ENCODE measurements at places on chromosomes 1 and 21.
A peak's percentile ranks its signal among the peaks of the same experiment; 100 is the strongest.

DNA sequence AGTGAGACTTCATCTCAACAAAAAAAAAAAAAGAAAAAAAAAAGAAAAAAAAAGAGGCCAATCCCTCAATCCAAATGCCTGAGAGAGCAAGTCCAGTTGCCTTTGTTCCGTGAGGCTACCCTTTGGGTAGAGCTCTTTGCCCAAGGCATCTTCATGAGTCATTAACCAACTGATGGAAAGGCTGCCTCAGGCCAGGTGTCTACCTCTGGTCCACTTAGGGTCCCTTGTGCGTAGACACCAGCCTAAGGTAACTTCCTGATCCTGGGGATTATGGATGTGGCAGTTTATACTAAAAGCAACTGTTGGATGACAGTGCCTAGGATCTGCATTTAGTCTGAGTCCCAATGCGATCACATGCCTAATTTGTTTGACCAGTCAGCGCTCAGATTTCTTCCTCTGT is 20.7 kb upstream of the ZNF326 start:
- DNase-seq = no peak

DNA sequence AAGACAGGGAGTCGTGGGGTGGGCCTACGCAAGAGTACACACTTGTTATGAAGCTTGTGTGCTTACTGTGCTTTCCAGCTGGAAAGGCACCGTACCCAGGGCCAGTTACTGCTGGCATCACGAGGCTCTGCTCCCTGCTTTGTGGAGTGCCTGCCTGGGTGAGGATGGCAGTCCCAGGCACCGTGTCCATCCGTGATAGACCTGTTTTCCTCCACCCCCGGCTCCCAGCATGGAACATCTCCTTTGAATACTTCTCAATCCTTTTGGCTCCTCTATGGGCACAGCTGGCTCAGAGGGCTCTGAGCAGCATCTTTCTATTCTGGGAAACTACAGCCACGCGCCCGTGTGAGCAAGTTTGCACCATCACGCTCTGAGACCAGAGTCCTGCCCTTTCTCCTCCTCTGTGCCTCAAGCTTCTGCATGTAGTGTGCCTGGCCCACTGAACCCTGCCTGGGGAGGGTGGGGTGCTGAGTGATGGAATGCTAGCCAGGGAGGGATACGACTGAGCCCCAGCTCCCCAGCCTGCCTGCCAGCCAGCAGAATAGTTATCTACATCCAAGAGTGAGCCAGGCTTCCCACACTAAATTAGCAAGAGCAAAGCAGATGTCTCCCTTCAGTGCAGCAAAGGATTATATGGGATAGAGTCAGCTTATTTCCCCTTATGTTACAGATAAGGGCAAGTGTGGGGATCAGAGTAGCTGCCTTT is 7.1 kb upstream of the TNR start:
- DNase-seq = no peak

DNA sequence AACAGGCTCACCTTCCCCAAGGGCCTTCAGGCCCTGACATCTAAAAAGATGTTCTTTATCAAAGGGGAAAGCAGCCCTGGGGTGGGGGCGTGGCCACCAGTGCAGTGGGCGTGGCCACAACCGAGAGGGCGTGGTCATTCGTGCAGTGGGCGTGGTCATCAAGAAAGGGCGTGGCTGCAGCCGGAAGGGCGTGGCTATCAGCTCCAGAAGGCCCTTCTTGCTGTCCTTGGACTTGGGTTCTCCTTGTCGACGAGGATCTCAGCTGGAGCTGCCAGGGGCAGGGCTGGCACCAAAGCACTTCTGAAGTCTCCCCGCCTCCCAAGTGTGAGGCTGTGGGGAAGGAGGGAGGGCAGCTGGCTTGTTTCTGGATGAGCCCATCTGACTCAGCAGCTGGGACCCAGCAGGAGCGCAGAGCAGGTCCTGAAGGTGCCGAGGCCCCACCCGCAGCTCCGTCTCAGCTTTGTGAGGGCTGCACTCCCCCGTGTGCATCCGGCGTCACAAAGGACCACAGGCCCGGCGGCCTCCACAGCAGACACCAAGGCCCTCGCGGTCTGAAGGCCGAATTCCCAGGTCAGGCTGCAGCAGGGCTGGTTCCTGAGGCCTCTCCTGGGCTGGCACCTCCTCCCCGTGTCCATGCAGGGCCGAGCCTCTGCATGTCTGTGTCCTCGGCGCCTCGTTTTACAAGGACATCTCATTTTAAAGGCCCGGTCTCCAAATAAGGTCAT is 12.8 kb downstream of the PDE9A start:
- DNase-seq = no peak

DNA sequence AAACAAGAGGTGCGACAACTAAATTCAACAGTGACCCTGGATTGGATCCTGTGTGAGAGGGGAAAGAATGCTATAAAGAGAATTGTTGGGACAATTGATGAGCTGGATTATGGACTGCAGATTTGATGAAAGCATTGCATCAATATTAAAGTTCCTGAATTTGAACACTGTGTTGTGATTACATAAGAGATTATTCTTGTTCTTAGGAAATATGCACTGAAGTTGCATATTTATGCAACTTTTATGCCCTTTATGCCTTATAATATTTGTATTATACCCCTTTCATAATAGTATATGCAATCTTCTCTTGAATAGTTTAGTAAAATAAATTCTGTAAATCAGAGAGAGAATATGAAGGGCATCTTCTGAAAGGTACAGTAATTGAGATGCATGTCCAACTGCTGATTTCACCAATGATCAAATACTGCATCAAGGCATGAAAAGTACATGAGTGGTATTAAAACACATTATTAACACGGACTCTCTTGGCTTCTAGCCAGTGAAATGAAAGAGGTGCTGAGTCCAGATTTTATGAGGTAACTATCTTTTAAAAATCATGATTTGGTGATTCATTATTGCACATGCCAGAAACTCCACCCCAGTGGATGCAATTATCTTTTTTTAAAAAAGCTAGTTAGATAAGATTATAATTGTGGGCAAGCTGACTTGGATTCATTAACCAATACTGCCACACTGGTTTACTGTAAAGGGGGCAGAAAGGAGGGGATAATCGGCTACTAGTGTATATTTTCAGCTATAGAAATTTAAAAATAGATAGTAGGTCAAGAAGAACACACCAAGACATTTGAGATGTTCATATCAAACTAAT is 19.9 kb upstream of the LPAR3 start:
- no peak for DNase-seq

- DNase-seq = peak; percentile 13
Observed at GRCh38 chr1:78649628-78650027, at the start of gene IFI44. Gene IFI44 (plus strand): TSS chr1:78649831. CDS start chr1:78650196, 365 bp downstream.

DNA sequence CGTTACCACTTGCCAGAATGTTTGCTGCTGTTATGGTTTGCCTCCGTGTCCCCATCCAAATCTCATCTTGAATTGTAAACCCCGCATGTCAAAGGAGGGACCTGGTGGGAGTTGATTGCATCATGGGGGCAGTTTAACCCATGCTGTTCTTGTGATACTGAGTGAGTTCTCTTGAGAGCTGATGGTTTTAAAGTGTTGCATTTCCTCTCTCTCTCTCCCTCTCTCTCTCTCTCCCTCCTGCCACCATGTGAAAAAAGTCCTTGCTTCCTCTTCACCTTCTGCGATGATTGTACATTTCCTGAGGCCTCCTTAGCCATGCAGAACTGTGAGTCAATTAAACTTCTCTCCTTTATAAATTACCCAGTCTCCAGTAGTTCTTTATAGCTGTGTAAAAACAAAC is 44.4 kb downstream of the CFHR5 start:
- DNase-seq = no peak

DNA sequence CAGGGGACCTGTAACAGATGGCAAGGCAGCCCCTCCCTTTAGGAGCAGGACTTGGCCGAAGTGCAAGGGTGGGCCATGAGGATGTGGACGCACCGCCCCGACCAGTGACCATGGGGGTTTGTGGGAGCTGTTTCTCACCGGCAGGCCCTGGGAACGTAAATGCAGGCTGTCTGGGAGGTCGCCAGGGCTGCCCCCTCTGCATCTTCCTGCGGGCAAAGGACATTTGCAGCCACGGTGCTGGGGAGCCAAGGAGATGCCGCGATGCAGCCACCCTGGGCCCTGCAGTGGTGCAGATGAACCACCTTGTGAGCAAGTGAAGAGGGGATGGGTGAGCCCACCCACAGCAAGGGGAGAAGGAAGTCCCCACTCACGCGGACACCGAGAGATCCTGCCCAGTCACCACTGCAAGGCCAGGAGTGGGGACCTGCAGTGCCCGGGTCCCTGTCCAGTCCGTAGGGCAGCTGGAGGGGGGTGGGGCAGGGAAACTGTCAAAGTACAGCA is 121.1 kb downstream of the SIK1 start:
- DNase-seq = no peak

DNA sequence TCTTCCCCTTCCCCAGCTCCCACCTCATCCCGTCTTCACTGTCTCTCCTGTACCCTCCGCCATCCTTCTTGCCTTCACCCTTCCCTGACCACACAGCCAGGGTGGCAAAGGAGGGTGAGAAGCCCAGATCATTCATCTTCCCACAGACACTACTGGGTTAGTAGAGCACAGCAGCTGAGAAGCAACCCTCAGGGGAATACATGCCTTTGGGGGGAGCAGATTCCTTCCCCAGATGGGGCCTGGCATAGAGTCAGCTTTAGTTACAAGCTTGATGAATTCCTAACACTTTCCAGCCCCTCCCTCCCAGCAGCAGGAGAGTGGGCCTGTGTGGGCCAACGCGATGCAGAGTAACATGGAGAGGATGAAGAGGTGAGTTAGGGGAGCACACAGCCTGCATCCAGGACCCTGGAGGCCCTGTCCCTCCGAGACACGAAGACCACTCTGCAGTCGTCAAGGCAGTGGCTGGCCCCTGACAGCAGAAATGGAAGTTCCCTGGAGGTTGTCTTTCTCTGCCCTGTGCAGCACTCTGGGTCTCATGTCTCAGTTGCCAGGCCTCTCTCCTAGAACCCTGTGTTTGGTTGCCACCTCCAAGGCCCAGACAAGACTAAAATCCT is 8.8 kb upstream of the BTG2 start:
- no peak for DNase-seq

- no peak for DNase-seq
Observed at GRCh38 chr1:161966067-161966466, 57.6 kb downstream of the OLFML2B start.

DNA sequence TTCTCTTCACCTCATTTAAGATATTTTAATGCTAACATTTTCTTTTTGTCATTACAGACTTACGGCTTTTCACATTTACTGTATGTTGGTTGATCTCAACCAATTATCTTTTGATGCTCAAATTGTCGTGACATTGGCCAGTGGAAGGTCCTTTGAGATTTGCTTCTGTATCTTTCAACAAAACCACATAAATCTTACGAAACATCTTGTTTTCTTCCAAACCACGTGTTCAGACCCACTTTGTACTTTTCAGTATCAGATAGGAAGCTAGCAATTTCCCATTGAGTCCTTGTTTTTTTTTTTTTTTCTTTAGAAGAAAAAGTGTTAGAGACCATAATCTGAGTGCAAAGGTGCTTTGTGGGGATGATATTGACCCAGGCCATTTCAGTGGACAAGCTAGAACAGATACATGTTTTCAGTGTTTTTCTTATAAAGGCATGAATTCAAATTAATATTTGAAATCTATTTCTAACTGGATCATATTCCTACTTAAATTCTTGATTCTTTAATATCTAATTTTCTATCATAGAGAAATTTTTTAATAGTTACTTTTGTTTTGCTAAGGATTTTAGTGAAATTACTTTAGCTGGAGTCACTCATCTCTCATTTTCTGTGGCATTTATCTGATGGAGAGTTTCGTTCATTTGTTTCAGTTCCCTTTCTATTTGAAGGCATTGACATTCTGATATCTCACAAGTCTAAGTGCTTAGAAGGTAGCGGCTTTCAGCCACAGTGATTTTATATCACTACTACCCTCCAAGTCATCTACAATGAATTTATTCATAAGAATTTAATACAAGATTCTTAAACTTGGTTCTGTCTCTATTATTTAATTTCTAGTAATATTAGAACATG is 26.7 kb downstream of the ATG4C start:
- DNase-seq = no peak

- no peak for DNase-seq
Observed at GRCh38 chr1:164735315-164736052, 176.5 kb downstream of the PBX1 start.

DNA sequence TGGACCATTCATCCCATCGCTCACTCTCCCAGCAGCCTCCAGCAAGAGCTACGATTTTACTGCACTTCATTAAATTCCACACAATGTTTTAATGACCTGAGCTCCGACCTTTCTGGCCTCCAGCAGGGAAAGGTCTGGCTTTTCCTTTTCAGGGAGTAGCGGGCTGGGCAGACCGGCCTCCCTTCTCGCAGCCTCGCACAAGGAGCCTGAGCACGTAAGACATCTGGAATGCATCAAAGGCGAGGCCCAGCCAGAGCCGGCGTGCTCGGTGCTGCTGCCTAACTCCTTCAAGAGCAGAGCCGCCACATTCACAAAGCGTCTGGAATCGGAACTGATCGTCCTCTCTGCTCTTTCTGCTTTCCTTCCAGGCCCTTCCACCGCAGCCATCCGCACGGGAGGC is 32.5 kb upstream of the FHAD1 start:
- no peak for DNase-seq

GRCh38 chr1:247906504-247907047 is 11.2 kb downstream of the OR2W3 start:
- no peak for DNase-seq

- no peak for DNase-seq
Observed at GRCh38 chr1:25204797-25205480, 27.4 kb downstream of the SYF2 start.

- DNase-seq = no peak
Observed at GRCh38 chr1:218957971-218958370, 215.7 kb upstream of the LYPLAL1 start.

GRCh38 chr1:117122330-117123025 is 929 bp upstream of the TRIM45 start:
- no peak for DNase-seq

DNA sequence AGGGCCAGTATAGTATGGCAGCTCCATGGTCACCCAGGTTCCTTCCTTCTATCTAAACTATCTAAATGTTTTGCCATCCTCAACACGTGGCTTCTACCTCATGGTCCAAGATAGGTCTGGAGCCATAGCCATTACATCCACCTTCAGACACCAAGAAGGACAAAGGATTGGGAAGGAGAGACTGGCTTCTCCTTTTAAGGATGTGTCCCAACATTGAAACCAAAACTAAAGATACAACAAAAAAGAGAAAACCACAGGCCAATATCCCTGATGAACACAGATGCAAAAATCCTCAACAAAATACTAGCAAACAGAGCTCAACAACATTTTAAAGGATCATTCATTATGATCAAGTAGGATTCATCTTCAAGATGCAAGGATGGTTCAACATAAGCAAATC is 24.8 kb downstream of the HSD11B1 start:
- no peak for DNase-seq

DNA sequence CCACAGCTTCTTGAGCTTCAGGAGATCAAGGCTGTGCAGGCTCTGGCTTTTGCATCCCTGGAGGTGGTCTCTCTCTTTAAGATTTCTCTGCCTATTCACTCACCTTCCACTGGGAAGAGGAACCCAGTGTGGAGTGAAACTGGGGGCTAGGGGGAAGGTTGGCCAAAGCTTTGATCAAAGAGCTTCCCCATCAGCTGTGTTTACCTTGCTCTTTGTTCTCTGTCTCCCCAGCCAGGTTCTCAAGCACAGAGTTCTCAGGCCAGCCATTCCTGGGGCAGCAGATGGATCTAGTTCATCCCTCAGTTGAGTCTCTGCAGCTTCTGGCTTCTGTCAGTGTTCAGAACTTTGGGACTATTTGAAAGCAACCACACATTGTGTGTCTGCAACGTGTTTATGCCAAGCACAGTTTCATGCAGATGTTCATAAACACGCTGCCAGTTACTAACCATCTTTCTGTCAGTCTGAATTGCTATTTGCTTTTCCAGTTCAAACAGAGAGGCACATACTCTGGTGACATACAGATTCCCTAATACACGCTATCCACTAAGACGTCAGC is 17.2 kb upstream of the MRPS14 start:
- no peak for DNase-seq
